ENCODE measurements at places on chromosomes 5 and 9.

- no peaks in the 10 kb centered on the region for H3K36me3 ChIP-seq
- no peaks in the 10 kb centered on the region for H3K4me1 ChIP-seq
- peak; percentile 10 for DNase-seq
- H3K27ac ChIP-seq: no peak overlapping the region
These were observed 10.4 kb upstream of the SLC30A5 start for GRCh38 chr5:69083412-69083811.

- no peaks in the 10 kb centered on the region for H3K4me1 ChIP-seq
- no peak for DNase-seq
- no peaks in the 10 kb centered on the region for H3K36me3 ChIP-seq
- H3K27me3 ChIP-seq: no peaks in the 10 kb centered on the region
These were observed 72.3 kb downstream of the GCNT1 start for GRCh38 chr9:76531231-76531780.

DNA sequence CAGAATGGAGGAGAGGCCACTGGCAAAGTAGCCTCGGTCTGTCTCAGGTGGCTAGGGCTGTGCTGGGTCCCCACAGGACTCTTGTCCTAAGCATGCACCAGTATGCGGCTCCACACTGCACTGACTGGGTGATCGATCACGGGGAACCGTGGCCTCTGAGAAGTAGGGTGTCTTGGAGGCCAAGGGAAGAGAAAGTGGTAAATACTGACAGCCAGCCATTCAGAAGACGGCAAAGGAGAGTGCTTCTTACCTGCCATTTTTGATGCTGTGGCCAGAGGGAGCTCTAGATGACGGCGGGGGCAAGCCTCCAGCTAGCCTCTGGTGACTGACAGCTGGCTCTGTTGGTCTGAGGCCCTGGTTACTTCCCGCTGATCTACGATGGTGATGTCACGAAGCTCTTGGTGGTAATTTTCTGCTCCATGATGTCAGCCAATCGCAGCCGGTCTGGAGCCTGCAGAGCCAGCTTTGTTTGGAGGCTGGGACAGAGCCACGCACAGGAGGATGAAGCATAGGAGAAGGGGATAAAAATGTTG lies 40.4 kb upstream of the GADD45G start:
- H3K4me3 ChIP-seq: no peak overlapping the region
- no peaks in the 10 kb centered on the region for H3K4me1 ChIP-seq
- DNase-seq: no peak
- H3K36me3 ChIP-seq: no peaks in the 10 kb centered on the region

- H3K4me3 ChIP-seq: no peak overlapping the region
- DNase-seq: no peak
- no peak overlapping the region for H3K27ac ChIP-seq
- H3K36me3 ChIP-seq: no peaks in the 10 kb centered on the region
These were observed 56.3 kb downstream of the USP20 start for GRCh38 chr9:129891569-129891968.

- H3K27ac ChIP-seq: no peak overlapping the region
- no peak overlapping the region for H3K4me3 ChIP-seq
These were observed 119.6 kb upstream of the TAF11L2 start for GRCh38 chr5:17378346-17378997.

DNA sequence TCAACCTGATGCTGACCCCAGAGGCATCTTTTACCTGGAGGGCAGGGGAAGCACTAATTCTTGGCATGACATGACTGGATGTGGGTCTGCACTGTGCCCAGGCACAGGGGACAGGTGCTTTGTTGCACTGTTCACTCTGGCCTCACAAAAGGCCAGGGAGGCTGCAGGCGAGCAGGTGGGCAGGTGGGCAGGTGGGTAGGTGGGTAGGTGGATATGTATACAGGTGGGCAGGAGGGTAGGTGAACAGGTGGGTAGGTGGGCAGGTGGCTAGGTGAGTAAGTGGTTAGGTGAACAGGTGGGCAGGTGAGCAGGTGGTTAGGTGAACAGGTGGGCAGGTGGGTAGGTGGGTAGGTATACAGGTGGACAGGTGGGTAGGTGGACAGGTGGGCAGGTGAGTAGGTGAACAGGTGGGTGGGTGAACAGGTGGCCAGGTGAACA lies 1.5 kb downstream of the PAEP start:
- no peaks in the 10 kb centered on the region for H3K4me1 ChIP-seq
- no peak overlapping the region for H3K4me3 ChIP-seq
- H3K36me3 ChIP-seq: no peaks in the 10 kb centered on the region
- H3K27me3 ChIP-seq: no peaks in the 10 kb centered on the region

DNA sequence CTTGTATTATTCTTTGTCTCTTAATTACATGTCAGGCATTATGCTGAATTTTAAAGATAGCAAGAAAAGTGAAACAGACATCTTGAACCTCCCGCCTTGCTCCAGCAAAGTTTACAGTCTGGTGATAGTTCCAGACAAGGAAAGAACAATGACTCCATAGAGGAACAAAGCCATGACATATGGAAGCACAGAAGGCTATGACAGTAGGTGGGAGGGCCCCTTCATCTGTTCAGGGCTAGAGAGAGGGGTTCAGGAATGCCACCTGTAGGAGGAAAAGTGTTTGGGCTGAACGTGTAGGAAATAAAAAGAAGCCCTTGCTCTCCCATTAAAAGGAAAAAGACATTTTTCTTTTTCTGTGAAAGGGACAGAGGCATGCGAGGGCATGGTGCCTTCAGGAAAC lies 315.6 kb downstream of the TRIM32 start:
- H3K36me3 ChIP-seq: no peaks in the 10 kb centered on the region
- H3K27ac ChIP-seq: no peak overlapping the region
- no peak overlapping the region for H3K4me3 ChIP-seq

GRCh38 chr9:77556396-77556795 lies 91.7 kb downstream of the GNA14 start:
- DNase-seq: no peak
- H3K36me3 ChIP-seq: no peaks in the 10 kb centered on the region
- no peak overlapping the region for H3K4me3 ChIP-seq
- no peaks in the 10 kb centered on the region for H3K4me1 ChIP-seq
- H3K27me3 ChIP-seq: no peaks in the 10 kb centered on the region

- DNase-seq: no peak
- no peaks in the 10 kb centered on the region for H3K36me3 ChIP-seq
- no peak overlapping the region for H3K27ac ChIP-seq
- H3K27me3 ChIP-seq: no peaks in the 10 kb centered on the region
- H3K4me1 ChIP-seq: no peaks in the 10 kb centered on the region
These were observed 130.1 kb upstream of the EPB41L4A start for GRCh38 chr5:112549127-112549526.

DNA sequence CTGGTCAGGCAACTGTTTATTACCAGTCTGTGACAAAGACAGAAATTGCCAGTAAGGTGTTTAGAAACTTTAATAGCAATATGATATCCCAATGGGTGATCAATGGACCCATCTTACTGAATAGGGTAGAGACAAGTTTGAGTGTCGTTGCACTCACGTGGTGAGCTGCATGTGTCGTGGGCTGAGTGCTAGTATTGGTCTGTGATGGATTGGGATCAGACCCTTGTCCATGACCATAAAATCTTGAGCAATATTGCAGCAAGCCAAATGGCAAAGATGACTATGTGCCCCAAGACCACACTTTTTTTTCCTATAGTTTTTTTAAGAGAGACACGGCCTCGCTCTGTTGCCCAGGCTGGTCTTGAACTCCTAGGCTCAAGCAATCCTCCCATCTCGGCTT lies 114.5 kb downstream of the PALM2AKAP2 start:
- no peaks in the 10 kb centered on the region for H3K27me3 ChIP-seq
- no peak overlapping the region for H3K4me3 ChIP-seq
- no peak overlapping the region for H3K27ac ChIP-seq
- H3K4me1 ChIP-seq: no peaks in the 10 kb centered on the region
- DNase-seq: no peak

DNA sequence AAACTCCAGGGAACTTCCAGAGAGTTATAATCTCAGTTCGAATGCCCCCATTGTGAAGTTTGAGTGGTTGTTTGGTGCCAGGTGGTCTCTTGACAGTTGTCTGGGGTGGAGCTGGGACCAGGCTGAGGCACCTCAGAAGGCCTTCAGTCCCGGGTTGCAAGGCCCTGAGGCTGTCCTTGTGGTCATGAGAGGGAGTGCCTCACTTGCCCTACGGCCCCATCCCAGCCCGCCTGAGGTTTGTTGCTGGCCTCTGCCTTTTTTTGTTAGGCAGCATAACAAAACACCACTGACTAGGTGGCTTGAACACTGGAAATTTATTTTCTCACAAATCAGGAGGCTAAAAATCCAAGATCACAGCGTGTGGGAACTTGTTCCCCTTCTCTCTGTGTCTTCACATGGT lies 73.0 kb upstream of the PAPPA start:
- H3K4me3 ChIP-seq: no peak overlapping the region
- H3K27ac ChIP-seq: no peak overlapping the region
- no peaks in the 10 kb centered on the region for H3K4me1 ChIP-seq
- H3K36me3 ChIP-seq: no peaks in the 10 kb centered on the region

DNA sequence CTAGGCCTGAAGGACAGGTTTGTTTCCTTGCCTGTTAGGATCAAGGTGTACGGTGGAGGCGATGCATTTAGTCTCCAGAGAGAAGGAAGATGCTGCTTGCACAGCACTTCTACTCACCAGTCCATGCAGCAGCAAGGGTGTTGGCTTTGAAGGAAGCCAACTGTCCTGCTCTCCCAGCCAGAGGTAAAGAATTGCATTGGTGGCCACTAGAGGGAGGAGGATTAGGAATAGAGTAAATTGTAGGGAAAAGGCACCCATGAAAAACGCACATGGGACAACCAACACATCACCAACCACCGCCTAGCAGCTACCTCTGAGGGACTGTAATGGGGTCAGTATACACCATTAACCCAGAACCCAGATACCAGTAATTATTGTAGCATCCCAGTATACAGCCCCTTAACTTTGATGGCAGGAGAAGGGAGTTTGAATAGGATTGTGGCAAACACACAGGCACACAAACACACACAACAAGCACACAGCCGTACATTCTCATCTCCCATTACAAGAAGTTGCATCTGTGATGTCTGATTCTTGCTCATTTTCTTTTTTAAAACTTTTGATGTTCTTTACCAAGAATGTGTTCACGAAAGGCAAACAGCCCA lies 267.7 kb downstream of the ADAMTS6 start:
- H3K27me3 ChIP-seq: no peaks in the 10 kb centered on the region
- DNase-seq: no peak
- no peak overlapping the region for H3K4me3 ChIP-seq
- H3K27ac ChIP-seq: no peak overlapping the region

DNA sequence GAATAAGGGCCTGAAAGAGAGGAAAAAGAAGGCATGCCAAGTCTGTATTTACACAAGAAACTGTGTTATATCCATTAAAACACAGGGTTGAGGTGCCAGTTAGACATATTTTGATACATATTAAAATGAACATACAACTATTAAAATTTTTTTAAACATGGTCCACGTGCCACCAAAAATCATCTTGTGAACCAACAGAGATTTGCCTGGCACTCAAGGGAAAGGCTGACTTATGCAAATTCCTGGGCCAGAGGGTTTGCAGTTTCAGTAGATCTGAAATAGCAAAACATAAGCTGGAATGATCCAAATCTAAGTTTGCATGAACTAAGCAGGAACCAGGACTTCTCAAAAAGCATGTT lies 168.7 kb downstream of the SLIT3 start:
- H3K27ac ChIP-seq: no peak overlapping the region
- H3K4me3 ChIP-seq: no peak overlapping the region
- DNase-seq: no peak
- H3K36me3 ChIP-seq: no peaks in the 10 kb centered on the region
- H3K4me1 ChIP-seq: no peaks in the 10 kb centered on the region

GRCh38 chr9:129347316-129348120 lies 169.5 kb upstream of the IER5L start:
- DNase-seq: no peak
- H3K27ac ChIP-seq: peak overlapping the region; percentile 54
- H3K36me3 ChIP-seq: no peaks in the 10 kb centered on the region
- no peak overlapping the region for H3K4me3 ChIP-seq
- H3K4me1 ChIP-seq: peaks cover 18% of the 10 kb centered on the region
- no peaks in the 10 kb centered on the region for H3K27me3 ChIP-seq

DNA sequence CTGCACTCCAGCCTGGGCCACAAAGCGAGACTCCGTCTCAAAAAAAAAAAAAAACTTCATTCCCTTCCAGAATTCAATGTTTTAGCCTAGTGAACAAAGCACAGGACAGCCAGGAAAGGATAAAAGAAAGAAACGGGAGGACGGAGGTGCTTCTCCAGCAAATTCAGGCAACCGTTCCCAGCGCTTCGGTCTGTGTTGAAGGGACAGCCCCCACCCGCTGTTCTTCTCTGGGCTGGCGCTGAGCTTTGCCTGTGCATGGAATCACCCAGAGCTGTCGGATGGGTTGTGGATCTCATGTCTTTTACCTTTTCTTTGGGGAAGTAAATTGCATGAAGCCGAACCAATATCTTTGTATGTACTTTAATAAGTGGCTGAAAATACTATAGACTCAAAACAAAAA lies 248.4 kb upstream of the IRX2 start:
- H3K27me3 ChIP-seq: no peaks in the 10 kb centered on the region
- no peak overlapping the region for H3K4me3 ChIP-seq
- DNase-seq: no peak
- no peaks in the 10 kb centered on the region for H3K4me1 ChIP-seq

GRCh38 chr9:121218357-121219027 lies 16.8 kb upstream of the RAB14 start:
- H3K27ac ChIP-seq: no peak overlapping the region
- no peak for DNase-seq
- H3K36me3 ChIP-seq: no peaks in the 10 kb centered on the region
- no peaks in the 10 kb centered on the region for H3K27me3 ChIP-seq

- H3K4me1 ChIP-seq: no peaks in the 10 kb centered on the region
- DNase-seq: no peak
- no peaks in the 10 kb centered on the region for H3K27me3 ChIP-seq
- H3K27ac ChIP-seq: no peak overlapping the region
These were observed 621 bp downstream of the PCDHA13 start for GRCh38 chr5:140882591-140882899.

DNA sequence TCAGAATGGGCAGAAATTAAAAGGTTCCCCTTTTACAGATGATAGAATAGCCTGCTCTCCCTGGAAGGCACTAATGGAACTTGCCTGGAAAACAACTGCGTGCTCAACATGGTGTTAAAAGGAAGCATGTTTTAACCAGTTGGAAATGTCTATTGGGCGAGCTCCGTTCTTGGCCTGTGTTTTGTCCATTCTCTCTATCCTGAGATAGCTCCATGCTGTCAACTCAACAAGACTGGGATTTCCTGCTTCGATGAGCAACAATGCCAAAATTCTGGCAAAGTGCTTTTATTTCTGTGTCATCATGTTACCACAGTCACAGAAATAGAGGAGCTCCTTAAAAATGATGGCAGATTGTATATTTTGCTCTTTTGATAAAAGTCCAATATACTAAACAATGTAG lies 198.3 kb downstream of the PLK2 start:
- no peak for DNase-seq
- no peak overlapping the region for H3K4me3 ChIP-seq
- peak overlapping the region; percentile 94 for H3K27ac ChIP-seq
- H3K27me3 ChIP-seq: no peaks in the 10 kb centered on the region

- no peaks in the 10 kb centered on the region for H3K36me3 ChIP-seq
- H3K27ac ChIP-seq: no peak overlapping the region
- no peak for DNase-seq
These were observed 48.4 kb downstream of the ZNF484 start for GRCh38 chr9:92829420-92829819.

DNA sequence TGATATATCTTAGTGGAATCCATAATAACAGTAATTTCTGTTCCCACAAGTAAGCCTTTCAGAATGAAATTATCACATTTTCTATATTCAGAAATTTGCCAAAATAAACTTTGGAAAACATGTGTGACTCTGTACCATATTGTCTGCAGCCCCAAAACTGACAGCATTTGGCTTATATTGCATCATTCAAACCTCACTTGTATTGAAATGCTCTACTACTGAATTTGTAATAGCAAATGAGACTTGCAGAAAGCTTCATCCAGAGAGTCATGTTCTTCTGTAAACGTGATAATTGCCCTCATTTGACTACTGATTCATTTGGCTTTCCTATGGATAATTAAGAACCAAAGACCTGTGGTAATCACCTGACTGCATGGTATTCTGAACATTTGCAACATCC lies 1249.5 kb upstream of the CDH18 start:
- DNase-seq: no peak
- no peaks in the 10 kb centered on the region for H3K27me3 ChIP-seq
- H3K36me3 ChIP-seq: no peaks in the 10 kb centered on the region
- H3K4me1 ChIP-seq: no peaks in the 10 kb centered on the region
- no peak overlapping the region for H3K27ac ChIP-seq
